ENCODE measurements at places on chromosomes 1 and 21.
A peak's percentile ranks its signal among the peaks of the same experiment; 100 is the strongest.

GRCh38 chr21:45154511-45155508 is 80.4 kb downstream of the ADARB1 start:
- H3K27ac ChIP-seq, result no peak overlapping the region
- no peak overlapping the region for H3K4me3 ChIP-seq
- peaks cover 47% of the 10 kb centered on the region for H3K4me1 ChIP-seq
- H3K36me3 ChIP-seq, result no peaks in the 10 kb centered on the region

- no peak for DNase-seq
- H3K27me3 ChIP-seq, result no peaks in the 10 kb centered on the region
- H3K27ac ChIP-seq, result no peak overlapping the region
- H3K4me1 ChIP-seq, result peaks cover 23% of the 10 kb centered on the region
These were observed 11.7 kb downstream of the SRSF4 start for GRCh38 chr1:29169976-29170375.

GRCh38 chr1:192545896-192546521 is 29.6 kb upstream of the RGS1 start:
- H3K4me3 ChIP-seq, result no peak overlapping the region
- DNase-seq, result peak; percentile 75
- H3K27me3 ChIP-seq, result no peaks in the 10 kb centered on the region
- H3K4me1 ChIP-seq, result peaks cover 12% of the 10 kb centered on the region

DNA sequence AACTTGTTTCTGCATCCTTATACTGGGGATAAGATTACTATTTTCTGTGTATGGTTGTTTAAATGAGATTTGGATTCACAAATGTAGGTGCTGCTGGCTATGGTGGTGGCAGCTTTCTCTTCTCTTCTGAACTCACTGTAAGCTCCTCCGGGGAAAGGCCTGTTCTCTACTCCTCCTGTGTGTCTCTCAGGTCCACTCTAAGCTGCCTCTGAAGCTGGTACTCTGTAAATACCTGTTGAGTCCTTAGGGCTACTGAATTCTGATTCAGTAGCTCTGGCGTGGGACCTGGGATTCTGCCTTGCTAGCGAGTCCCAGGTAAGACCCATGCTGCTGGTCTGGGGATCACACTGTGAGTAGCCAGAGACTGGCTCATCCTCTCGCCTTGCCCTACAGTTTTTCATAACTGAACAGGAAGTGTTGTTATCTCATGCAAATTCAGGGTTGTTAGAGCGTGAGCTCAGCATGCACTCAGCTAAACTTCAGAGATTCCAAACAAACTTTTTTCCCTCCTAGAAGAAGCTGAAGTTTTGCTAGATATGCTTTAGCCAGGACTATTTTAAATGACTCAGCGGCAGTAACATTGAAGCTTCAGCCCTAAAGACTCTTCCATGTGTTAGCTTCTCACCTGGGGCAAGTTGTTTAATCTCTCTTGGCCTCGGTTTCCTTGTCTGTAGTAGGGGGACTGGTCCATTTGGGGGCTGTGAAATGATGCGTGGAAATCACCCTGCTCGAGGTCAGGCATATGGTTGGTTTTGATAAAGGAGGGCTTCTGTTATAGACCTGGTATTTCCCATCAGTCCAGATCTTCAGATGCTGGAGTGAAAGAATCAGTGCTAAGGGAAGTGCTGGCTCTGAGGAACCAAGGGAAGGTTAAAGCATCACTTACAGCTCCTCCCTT is 271.5 kb upstream of the TMEM51 start:
- H3K4me1 ChIP-seq, result peaks cover 14% of the 10 kb centered on the region
- peak; percentile 39 for DNase-seq
- H3K27me3 ChIP-seq, result no peaks in the 10 kb centered on the region
- H3K4me3 ChIP-seq, result no peak overlapping the region
- no peak overlapping the region for H3K27ac ChIP-seq

- no peak overlapping the region for H3K27ac ChIP-seq
- H3K4me1 ChIP-seq, result no peaks in the 10 kb centered on the region
- H3K4me3 ChIP-seq, result no peak overlapping the region
- no peak for DNase-seq
- peaks cover 3% of the 10 kb centered on the region for H3K27me3 ChIP-seq
These were observed 58.6 kb downstream of the GIPC2 start for GRCh38 chr1:78104322-78104721.

- no peaks in the 10 kb centered on the region for H3K27me3 ChIP-seq
- DNase-seq, result no peak
- no peaks in the 10 kb centered on the region for H3K36me3 ChIP-seq
- no peaks in the 10 kb centered on the region for H3K4me1 ChIP-seq
These were observed 27.8 kb upstream of the SLC19A1 start for GRCh38 chr21:45570071-45570470.

- H3K27ac ChIP-seq, result no peak overlapping the region
- no peak overlapping the region for H3K4me3 ChIP-seq
- H3K27me3 ChIP-seq, result no peaks in the 10 kb centered on the region
- no peaks in the 10 kb centered on the region for H3K36me3 ChIP-seq
- H3K4me1 ChIP-seq, result no peaks in the 10 kb centered on the region
These were observed 469.8 kb upstream of the ZP4 start for GRCh38 chr1:238360474-238360873.

DNA sequence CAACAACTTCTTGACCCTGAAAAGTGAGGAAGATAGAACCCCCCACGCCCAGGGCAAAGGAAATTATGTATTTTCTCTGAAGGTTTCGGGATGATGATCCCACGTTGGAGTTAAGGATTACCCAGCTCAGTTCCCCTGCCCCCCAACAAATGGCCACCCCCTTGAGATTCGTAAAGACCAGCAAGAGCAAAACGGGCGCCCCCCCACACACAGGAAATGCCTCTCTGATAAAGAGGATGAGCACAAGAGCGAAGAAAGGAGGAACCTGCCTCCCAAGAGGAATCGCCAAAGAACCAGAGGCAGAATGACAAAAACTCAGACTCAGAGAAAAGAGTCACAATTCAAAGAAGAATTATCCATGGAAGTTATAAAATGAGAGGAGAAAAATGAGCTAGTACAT is 576.9 kb downstream of the MATN1 start:
- no peaks in the 10 kb centered on the region for H3K27me3 ChIP-seq
- DNase-seq, result no peak
- H3K27ac ChIP-seq, result no peak overlapping the region
- no peak overlapping the region for H3K4me3 ChIP-seq

DNA sequence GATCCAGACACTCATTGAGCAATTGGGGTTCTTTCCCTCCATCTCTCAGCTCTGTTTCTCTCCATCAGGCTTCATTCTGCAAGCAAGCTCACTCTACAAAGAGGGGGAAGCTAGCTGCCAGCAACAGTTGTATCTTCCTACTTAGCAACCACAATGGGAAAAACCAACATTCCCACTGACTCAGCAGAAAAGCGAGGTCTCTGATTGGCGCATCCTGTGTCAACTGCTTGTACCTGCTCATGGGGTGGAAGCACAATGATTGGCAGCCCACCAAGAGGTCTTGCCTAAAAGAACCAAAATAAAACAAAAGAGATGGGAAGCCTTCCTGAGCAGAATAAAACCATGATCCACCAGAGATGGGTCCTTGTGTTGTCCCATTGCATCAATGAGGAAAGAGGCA is 4.0 kb upstream of the CDA start:
- H3K4me1 ChIP-seq, result no peaks in the 10 kb centered on the region
- no peak overlapping the region for H3K4me3 ChIP-seq
- no peak overlapping the region for H3K27ac ChIP-seq
- H3K36me3 ChIP-seq, result no peaks in the 10 kb centered on the region
- no peak for DNase-seq

DNA sequence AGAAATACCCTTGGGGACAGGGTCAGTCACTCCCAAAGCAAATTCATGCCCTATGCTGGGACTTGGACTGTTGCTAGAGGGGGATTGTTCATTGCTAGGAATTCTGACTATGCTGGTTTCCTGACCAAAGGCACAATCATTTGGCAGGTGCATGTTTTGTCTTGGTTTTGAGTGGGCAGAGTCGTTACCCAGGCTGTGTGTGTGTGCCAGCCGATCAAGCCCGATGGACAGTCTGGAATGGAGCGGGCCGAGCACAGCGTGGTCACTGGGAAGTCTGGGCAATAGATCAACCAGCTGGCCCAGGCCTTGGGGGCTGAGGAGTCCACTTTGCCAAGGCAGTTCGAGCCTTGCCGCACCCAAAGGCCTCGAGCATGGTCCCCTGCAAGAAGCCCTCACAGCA is 60.9 kb downstream of the HTR6 start:
- H3K27me3 ChIP-seq, result no peaks in the 10 kb centered on the region
- H3K27ac ChIP-seq, result no peak overlapping the region
- no peaks in the 10 kb centered on the region for H3K4me1 ChIP-seq
- no peaks in the 10 kb centered on the region for H3K36me3 ChIP-seq

GRCh38 chr1:167121375-167122120 is 27.7 kb downstream of the STYXL2 start:
- DNase-seq, result peak; percentile 34
- peaks cover 8% of the 10 kb centered on the region for H3K4me1 ChIP-seq
- H3K4me3 ChIP-seq, result peak overlapping the region; percentile 16
- no peak overlapping the region for H3K27ac ChIP-seq
- peaks cover 3% of the 10 kb centered on the region for H3K27me3 ChIP-seq

GRCh38 chr21:33199516-33200217 is 30.1 kb upstream of the IFNAR2 start:
- peak overlapping the region; percentile 39 for H3K27ac ChIP-seq
- H3K4me3 ChIP-seq, result no peak overlapping the region
- H3K27me3 ChIP-seq, result no peaks in the 10 kb centered on the region
- H3K4me1 ChIP-seq, result peaks cover 20% of the 10 kb centered on the region

GRCh38 chr1:17930635-17931034 is 175.5 kb downstream of the ACTL8 start:
- no peaks in the 10 kb centered on the region for H3K4me1 ChIP-seq
- no peaks in the 10 kb centered on the region for H3K27me3 ChIP-seq
- no peak overlapping the region for H3K4me3 ChIP-seq
- no peaks in the 10 kb centered on the region for H3K36me3 ChIP-seq

GRCh38 chr1:121546830-121547591 is 362.2 kb downstream of the SRGAP2C start:
- no peak for DNase-seq
- H3K36me3 ChIP-seq, result no peaks in the 10 kb centered on the region
- H3K4me1 ChIP-seq, result peaks cover 8% of the 10 kb centered on the region
- no peaks in the 10 kb centered on the region for H3K27me3 ChIP-seq
- H3K4me3 ChIP-seq, result no peak overlapping the region

- no peak overlapping the region for H3K27ac ChIP-seq
- H3K4me3 ChIP-seq, result no peak overlapping the region
- DNase-seq, result peak; percentile 70
These were observed 57.7 kb downstream of the ATG4C start for GRCh38 chr1:62841587-62842169.

GRCh38 chr1:170669586-170670530 is 5.9 kb downstream of the PRRX1 start:
- peaks cover 4% of the 10 kb centered on the region for H3K4me1 ChIP-seq
- H3K36me3 ChIP-seq, result no peaks in the 10 kb centered on the region
- H3K4me3 ChIP-seq, result no peak overlapping the region
- no peaks in the 10 kb centered on the region for H3K27me3 ChIP-seq

- no peak overlapping the region for H3K4me3 ChIP-seq
- no peak for DNase-seq
- H3K27ac ChIP-seq, result no peak overlapping the region
These were observed 368.1 kb downstream of the LTN1 start for GRCh38 chr21:28624626-28625025.

DNA sequence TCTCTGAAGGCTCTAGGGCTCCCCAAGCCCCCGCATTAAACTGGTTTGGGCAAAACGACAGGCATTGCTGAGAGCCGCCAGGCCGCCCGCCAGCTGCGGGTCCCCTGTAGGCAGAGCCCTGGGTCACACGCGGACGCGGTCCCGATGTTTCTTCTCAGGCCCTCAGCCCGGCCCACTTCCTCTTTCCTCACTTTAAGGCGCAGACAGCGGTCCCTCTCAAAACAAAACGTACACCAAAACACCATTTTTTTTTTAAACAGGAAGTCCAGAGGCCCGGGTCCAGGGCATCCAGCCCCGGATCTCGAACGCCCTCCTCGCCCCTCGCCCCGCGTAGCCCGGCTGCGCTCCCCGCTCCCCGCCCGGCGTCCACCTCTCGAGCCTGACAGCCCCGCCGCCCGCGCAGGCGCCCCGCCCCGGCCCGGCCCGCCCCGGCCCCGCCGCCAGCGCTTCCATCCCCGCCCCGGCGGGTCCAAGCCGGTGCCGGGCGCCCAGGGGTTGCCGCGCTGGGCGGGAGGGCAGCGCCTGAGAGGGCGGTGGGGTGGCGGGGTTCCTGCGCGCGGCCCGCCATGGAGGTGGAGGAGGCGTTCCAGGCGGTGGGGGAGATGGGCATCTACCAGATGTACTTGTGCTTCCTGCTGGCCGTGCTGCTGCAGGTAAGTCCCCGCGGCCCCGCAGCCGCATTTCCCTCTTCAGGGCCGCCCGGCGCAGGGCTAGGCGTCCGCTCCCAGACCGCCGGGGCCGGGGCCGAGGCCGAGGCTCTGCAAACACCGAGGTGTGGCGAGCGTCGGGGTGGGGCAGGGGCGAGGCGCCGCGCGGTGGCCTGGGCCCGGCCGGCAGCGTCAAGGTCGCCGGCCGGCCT is at the start of gene SLC22A15:
TSS of gene SLC22A15 (plus strand) at position 452 of the 859 bp plus-strand sequence. CDS start at position 567, 115 bp downstream.
- peaks cover 6% of the 10 kb centered on the region for H3K27me3 ChIP-seq
- peak within 1 kb of the TSS; percentile 46 for H3K27ac ChIP-seq
- peak; percentile 83 for DNase-seq
- H3K36me3 ChIP-seq, result no peaks in the 10 kb centered on the region

DNA sequence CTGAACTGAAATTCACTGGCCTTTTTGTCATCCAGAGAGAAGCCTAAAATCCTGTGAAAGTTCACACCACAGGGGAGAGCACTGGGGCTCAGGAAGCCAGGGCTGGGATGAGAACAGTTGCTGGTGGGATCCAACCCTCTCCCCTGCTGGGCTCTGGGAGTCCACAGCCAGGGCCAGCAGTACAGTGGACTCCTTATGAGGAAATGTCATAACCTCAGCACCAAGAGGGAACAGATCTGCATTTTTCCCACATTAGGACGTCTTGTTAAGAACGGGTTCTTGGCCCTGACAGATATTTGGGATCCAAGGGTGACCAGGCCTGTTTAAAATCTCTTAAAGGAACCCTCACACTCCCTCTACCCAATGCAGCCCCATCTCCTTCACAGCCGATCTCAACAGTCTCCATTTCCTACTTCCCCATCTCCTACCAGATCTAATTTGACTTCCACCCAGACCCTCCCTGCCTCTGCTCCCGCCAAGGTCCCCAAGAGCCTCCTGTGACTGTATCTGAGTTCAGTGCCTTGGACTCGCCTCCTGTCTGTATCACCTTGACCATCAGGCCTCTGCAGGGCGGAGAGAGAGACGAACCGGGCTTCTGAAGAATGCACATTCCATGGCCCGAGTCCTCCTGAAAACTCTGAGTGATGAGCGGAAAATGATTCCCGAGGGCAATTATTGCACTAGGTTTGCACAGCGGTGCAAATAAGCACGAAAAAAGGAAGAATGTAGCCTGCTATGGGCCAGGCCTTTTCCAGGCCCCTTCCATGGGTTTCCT is 159.9 kb downstream of the TRABD2B start:
- no peaks in the 10 kb centered on the region for H3K36me3 ChIP-seq
- DNase-seq, result no peak
- H3K27ac ChIP-seq, result no peak overlapping the region
- H3K27me3 ChIP-seq, result no peaks in the 10 kb centered on the region
- H3K4me3 ChIP-seq, result no peak overlapping the region

GRCh38 chr1:169127305-169127704 is 20.8 kb downstream of the ATP1B1 start:
- no peaks in the 10 kb centered on the region for H3K27me3 ChIP-seq
- H3K4me1 ChIP-seq, result no peaks in the 10 kb centered on the region
- no peaks in the 10 kb centered on the region for H3K36me3 ChIP-seq
- no peak overlapping the region for H3K4me3 ChIP-seq

GRCh38 chr1:224175617-224176016 is 7.4 kb upstream of the DEGS1 start:
- no peak for DNase-seq
- H3K4me3 ChIP-seq, result no peak overlapping the region
- no peaks in the 10 kb centered on the region for H3K27me3 ChIP-seq
- H3K36me3 ChIP-seq, result no peaks in the 10 kb centered on the region
- H3K4me1 ChIP-seq, result peaks cover 8% of the 10 kb centered on the region
- H3K27ac ChIP-seq, result no peak overlapping the region

GRCh38 chr1:211148366-211148765 is 14.4 kb upstream of the KCNH1 start:
- H3K36me3 ChIP-seq, result no peaks in the 10 kb centered on the region
- peaks cover 11% of the 10 kb centered on the region for H3K27me3 ChIP-seq
- H3K27ac ChIP-seq, result no peak overlapping the region
